NCI-H1092 treated with DMSO at 0.1 percent for 48 hours (cell line): ENCODE measurements at places on chromosomes 1 and 21.

DNA sequence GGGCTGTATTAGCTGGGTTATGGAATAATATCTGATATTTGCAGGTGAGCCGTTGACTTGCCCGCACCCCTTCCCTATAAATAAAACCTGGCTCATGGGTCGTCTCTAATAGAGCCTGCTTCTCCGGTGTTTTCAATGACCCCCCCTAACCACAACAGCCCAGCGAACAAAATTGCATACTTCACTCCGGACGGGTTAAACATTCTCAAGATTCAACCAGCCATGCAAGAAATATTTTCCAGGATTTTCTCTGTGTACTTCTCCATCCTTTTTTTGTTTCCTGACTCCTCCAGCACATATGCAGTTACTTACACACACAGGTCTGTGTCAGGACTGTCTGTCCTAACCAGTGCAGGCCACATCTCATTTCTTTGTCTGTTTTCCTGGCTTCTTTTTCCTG, 267.7 kb downstream of the ZNF648 start:
- no peak for DNase-seq

GRCh38 chr1:71850936-71851335, 431.4 kb downstream of the NEGR1 start:
- DNase-seq, result no peak

DNA sequence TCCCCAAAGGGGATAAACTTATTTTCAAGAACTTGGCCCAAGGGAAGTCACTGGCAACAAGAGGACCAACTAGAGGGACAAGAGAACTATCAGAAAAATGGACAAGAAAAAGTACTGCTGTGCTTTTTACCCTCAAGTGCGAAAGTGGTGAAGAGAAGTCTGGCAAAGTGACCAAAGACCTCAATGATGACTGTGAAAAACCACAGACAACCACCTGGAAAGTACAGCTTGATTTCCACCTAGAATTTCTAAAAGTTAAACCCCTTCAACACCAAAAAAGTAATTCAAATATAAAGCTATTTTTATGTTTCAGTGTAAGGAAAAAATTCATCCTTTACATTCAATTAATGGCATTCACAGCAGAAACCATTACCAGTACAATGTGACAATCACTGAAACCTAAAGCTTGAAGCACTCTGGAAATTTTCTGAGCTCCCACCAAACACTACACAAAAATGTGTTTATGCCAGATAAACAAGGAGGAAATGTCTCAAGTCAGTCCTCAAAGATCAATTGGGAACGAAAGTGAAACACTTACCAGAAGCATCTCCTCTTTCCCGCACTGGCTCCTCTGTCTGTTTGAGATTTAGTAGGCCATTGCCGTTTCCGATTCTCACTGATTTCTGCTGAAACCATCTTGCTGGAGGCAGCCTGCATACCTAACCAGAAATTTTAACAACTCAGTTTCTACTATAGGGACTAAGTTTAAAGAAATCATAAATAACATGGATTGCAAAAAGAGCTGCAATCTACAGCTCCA, 8.3 kb downstream of the SDE2 start:
- DNase-seq, result no peak

GRCh38 chr1:221706876-221707582, 34.9 kb downstream of the DUSP10 start:
- no peak for DNase-seq

GRCh38 chr1:18893120-18893519, 9.2 kb downstream of the ALDH4A1 start:
- DNase-seq, result no peak

DNA sequence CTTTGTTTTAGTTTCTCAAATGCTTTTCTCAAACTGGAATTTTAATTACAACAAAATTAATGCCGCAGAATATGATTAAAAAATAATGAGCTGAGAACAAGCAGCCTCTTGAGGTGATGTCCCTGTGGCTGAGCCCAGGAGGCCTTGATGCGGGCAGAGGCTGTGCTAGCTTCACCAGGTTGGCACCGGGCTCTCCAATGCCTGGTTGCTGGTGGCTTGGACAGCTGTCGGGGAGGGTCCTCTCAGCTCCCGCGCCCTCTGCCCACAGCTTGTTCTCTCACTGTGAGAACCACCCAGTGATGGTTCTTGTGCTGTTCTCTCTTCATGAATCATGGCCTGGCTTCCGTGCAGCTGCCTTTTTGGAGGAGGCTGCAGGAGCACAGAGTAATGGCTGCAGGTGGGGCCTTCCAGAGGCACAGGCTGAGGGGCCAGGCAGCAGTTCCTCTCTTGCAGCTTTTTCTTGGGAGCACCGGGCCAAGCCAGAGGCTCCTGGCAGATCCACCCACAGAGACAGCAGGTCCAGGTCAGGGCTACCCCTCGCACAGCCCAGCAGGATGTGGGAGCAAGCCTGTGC, 156.3 kb downstream of the PCBP3 start:
- no peak for DNase-seq

- peak; percentile 19 for DNase-seq
Measured at GRCh38 chr1:31785020-31785946, 21.1 kb upstream of the ADGRB2 start.

GRCh38 chr21:42829954-42830353, 49.4 kb downstream of the WDR4 start:
- DNase-seq, result no peak

DNA sequence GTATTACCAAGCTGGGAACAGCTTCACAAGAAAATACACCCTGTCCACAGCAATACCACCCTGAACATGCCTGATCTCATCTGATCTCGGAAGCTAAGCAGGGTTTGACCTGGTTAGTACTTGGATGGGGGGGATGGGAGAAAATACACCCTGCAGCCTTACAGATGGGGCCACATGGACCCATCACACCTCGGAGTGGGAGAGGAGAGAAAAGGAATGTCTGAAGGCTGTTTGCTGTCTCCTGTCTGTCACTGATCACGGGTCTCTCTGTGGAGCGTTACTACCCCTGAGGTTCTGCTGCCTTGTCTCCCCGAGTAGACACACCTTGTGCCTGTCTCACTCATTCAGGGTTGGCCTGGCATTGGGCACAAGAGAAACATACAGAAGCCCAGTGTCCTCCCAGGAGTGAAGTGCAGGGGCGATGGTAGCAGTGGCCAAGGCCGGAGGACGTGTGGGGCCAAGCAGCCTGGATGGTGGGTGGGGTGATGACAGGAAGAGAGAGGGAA, 48.0 kb downstream of the TEX35 start:
- DNase-seq, result no peak

DNA sequence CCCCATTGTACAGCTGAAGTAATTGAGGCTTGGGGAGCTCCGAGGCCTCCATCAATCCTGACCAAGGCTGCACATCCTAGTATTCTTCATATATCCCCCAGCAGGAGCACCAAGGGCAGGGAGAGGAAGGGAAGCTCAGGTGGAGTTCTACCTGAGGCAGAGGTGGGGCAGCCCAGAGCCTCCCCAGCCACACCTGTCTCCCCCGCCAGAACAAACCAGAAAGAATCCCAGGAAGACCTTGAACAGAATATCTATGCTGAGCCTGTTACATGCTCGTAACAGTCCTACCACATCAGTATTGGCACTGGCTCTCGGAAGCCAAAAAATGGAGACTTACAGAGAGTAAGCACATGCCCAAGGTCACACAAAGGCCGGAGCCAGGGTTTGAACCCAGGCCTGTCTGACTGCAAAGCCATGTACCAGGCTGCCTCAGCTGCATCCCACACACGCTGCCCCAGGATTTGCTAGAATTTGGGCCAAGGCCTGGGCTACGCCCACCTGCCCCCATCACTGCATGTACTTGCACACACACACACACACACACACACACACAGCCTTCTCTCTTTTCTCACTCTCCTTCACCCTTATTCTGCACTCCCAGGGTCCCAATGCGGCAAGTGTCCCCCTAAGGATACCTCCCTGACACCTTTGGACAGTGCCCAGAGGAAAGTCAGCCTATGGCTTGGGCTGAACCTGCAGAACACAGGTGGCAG, 4.5 kb downstream of the E2F2 start:
- DNase-seq, result no peak

DNA sequence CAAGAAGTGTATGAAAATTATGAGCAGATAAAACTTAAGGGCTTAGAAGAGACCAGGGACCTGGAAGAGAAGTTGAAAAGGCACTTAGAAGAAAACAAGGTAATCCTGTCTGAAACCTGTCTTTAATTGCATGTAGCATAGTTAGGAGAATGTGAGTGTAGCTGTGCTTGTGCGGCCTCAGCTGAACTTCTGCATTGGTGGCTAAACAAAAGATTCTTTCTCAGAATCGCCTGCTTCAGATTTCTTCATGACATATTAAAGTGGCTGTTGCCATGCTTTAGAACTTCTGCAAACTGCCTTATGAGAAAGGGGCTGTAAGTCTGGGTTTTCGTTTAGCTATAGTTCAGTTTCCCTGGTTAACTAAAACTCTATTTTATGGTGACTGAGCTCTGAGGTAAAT, 94.5 kb downstream of the VPS26C start:
- DNase-seq, result no peak

DNA sequence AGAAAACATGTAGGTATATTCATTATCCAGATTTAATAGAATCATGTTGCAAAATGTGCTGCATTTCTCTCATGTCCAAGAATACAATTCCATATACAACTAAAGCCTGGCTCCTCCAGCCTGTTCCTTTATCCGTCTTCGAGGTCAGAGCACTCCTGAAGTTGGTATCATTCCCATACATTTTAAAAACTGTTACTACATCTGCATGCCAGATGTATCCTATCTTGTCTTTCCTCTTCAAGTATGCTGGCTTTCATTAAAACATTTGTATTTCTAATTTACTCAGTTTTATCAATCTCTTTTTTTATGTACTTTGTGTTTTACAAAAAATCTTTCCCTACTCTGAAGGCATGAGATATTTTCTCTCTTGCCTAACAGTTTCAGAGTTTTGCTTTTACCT, 536.6 kb upstream of the USP24 start:
- DNase-seq, result no peak

GRCh38 chr1:230123280-230124185, 56.5 kb downstream of the GALNT2 start:
- DNase-seq, result no peak
